GM23248 (cell line): ENCODE measurements at places on chromosomes 4 and X. TPM values are rescaled to one million over a fixed set of nuclear protein-coding genes. Genes with fewer than 3 reads are reported as not detected.

- peak; percentile 33 for DNase-seq
Measured at GRCh38 chrX:140431521-140431920, 73.3 kb downstream of the SOX3 start.

DNA sequence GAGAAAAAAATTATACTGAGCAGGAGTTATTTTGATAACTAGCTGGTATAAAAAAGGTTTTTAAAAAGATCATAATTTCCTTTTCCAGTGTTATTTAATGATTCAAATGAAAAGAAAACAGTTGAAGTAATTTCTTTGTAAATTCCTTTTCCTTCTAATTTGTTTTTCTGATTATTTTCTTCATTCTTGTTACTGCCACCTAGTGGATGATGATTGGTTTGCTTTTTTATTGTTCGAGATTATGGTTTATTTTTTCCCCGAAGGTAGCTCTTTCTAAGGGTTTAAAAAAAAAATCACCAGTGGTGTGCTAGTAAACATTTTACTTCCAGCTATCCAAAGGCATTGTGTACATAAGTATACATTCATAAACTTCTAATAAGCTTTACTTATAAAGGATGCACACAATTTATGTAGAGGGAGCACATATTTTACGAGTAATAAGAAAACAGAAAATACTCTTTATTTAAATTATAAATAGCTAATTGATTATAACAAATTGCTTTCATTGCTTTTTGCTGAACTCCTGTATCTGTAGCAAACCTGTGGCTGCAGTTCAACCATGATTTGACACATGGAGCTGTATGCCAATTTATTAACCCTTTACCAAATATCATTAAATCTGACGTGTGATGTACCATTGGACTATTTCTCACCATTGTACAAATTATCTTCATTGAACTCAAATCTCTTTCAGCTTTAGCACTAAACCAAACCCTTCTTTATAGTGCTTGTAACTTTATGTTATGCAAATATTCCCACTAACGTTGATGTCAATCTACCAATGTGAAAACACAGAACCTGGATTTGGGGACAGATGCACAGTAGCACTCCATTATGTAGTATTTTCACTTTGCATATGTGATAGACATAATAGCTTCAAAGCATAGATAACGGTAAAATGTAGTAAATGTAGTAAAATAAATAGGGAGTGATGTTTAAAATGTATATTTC lies 97.8 kb upstream of the ANK2 start:
- peak; percentile 52 for DNase-seq

The ODAM gene
- total RNA-seq: not detected in 2 replicates

DNA sequence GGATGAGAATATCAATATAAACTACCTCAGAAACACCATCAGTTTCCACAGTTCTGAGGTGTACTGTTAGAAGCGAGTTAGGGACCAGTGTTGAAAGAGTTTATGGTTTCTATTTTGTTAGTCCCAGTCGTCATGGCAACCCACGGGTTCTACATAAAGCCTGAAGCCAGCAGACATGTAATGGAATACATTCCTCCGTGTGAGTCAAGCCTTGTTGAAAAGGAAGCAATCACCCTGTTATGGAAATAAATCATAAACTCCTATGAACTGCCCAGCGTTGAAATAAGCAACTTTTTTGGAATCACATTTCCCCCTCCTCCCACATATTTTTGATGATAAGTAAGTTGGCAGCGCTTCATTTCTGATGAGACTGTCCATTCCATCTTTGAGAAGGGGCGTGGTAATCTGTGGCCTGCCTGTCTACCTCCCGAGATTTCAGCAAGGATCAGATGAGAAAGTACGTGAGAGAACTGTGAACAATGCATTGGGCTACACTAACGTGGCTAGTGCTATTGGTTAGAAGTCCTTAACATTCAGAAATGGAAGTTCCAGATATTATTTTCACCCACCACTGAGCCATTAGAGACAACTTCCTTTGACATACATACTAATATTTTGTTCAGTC lies 40.4 kb upstream of the PDHA1 start:
- DNase-seq: peak; percentile 75

- DNase-seq: no peak
Measured at GRCh38 chr4:122469457-122469856, 12.9 kb upstream of the IL2 start.

DNA sequence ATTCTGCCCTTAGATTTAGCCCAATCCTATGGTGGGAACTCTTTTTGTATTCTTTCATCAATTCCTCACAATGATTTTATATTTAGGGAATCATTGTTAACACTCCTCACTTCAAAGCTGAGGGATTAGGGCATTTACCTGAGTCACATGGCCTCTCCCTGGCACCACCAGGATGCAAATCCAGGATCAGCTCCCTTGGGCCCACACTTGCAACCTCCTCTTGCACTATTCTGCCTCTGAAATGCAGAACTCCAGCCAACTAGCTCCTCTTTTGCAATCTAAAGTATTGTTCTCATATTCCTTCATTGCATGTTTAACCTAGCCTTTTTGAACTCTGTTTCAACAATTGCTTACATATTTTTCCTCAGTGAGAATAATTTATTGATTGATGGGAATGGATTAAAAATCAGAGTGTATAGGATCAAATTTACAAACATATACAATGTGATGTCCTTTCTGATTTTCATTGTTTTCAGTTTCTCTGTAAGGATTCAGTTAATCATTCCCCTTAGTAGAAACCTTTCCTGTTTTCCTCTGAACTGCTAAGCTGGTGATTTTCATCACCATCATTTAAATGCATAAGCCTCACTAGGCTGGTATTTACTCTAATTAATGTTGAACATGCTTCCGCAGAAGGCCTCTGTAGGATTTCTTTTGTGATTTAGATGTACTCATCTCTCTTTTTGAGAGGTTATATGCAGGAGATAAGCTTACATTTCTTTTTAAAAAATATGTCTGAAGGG lies 3.3 kb upstream of the RELL1 start:
- peak; percentile 20 for DNase-seq

The RPGR gene
- 5.8 and 9.7 TPM in 2 replicates for total RNA-seq

DNA sequence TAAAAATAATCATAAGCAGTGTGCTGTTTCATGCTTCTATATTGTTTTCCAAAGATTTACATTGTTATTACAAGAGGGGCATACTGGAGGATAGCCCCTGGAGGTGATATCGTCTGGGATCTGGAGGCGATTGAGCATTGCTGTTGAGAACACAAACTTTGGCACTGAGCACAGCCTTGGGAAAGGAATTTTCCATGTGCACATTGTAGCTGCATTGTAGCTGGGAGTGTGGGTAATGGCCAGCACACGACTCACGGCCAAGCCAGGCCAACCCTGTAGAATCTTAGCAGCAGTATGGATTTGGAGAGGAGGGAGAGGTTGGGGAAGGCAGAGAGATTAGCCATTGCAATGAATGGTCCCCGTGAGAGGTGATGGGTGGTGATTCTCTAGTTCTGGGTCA lies 121.9 kb downstream of the SMIM20 start:
- DNase-seq: peak; percentile 30

DNA sequence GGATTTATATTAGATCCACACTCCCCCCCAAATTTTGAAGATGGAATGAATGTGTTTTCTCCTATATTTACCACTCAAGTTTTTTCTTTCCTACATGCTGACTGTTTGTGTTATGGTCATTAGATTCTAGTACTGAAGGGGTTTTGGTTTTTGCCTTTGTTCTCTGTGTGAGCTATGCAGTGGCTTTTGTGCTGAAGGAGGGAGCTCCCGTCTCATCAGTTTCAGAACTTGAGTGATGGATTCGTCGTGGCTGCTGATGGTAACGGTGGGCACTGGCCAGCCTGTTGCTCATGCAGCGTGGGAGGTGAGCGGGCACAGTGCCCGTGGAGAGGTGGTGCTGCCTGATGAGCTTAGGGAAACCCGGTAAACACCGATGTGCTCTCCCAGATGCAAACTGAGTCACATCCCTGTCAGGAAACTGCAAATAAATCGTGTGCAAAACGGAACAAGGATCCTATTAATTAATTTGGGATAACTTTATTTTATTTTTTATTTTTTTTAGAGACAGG lies 101.5 kb downstream of the SORBS2 start:
- DNase-seq: no peak

- no peak for DNase-seq
Measured at GRCh38 chrX:7689791-7690412, 153.1 kb upstream of the VCX start.

The NSUN7 gene
- total RNA-seq: not detected in 2 replicates

- DNase-seq: no peak
Measured at GRCh38 chr4:24655971-24656370, 71.6 kb upstream of the DHX15 start.

- peak; percentile 88 for DNase-seq
Measured at GRCh38 chrX:11435568-11435967, 142.4 kb downstream of the AMELX start.
